ENCODE measurements at places on chromosomes 2 and 18. TPM values are rescaled to one million over a fixed set of nuclear protein-coding genes. Genes with fewer than 3 reads are reported as not detected.

Gene TM4SF20
- total RNA-seq = not detected

Gene RBM44
- total RNA-seq = not detected

Gene ANKRD44
- 29.5 TPM for total RNA-seq

Gene NTSR2
- total RNA-seq = 0.74 TPM

Gene C1GALT1C1L
- 2.0 TPM for total RNA-seq

Gene ASTL
- total RNA-seq = not detected

Gene PSD4
- total RNA-seq = 82.9 TPM

Gene KCNG3
- total RNA-seq = 16.0 TPM

Gene MYO3B
- total RNA-seq = not detected

Gene MARS2
- total RNA-seq = 11.2 TPM

DNA sequence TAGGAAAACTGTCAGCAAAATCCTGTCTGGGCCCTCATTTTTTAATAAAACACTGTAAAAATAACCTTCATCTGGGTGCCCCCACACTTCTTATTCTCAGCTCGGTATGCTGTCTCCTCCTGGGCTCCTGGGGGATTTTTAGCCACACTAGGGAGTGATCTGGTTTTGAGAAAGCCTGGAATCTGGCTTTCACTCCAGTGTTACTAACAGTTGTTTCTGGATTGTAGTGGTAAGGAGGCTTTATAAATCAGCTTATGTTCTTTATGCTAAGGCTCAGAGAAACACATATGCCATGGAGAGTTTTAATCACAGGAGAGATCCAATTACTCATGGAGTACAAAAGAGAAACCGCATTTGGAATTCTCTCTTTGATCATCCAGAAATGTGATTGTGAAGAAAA is 744.3 kb upstream of the SOX11 start:
- no peaks in the 10 kb centered on the region for H3K4me1 ChIP-seq
- no peaks in the 10 kb centered on the region for H3K36me3 ChIP-seq
- no peak for DNase-seq
- H3K27ac ChIP-seq = no peak overlapping the region
- no peaks in the 10 kb centered on the region for H3K27me3 ChIP-seq

DNA sequence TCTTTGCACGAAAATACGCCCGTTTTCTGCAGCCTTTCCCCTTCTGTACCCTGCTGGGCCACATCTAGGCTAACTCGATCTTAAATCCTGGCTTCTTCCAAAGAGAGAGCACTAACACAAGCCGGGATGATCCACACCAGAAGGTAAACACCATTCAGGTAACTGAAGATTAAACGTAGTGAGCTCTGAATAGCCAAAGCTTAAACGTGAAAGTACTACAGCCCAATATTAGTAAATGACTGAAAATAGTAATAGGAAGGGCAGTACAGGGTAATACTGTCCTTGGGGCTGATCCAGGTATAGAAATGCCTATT is 422 bp upstream of the MRPL53 start:
- no peak for DNase-seq
- no peaks in the 10 kb centered on the region for H3K36me3 ChIP-seq
- peak overlapping the region; percentile 45 for H3K4me3 ChIP-seq
- no peaks in the 10 kb centered on the region for H3K27me3 ChIP-seq
- peaks cover 9% of the 10 kb centered on the region for H3K4me1 ChIP-seq
- peak overlapping the region; percentile 96 for H3K27ac ChIP-seq

DNA sequence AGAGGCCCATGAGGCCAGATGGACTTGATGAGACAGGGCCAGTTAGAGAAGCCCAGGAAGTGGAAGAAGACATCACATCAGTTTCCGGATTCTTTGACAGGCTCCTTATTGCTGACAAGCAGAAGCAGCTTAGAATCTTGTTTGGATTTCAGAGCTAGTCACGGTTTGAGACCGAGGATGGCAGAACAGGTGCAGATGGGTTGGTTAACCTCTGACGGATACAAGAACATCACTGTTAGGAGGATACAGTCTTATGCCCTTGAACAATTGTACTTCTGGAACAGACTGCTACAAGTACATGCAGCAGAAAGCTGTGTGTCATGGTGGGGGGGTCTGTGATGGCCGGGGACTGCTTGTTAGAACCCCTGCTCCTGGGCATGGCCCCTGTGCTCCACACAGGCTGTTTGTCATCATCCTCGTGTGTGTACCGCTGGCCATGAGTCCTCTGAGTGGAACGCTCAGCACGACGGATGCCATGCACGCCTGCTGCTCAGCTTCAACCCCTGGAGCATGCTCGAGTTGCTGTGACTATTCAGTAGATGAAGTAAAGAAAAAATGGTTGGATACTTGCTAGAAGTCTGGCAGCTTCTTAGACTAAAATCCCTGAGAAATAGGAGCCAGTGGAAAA is 217.7 kb downstream of the SH3RF3 start:
- DNase-seq = no peak
- no peaks in the 10 kb centered on the region for H3K27me3 ChIP-seq
- H3K4me3 ChIP-seq = no peak overlapping the region
- no peaks in the 10 kb centered on the region for H3K36me3 ChIP-seq
- peaks cover 11% of the 10 kb centered on the region for H3K4me1 ChIP-seq

DNA sequence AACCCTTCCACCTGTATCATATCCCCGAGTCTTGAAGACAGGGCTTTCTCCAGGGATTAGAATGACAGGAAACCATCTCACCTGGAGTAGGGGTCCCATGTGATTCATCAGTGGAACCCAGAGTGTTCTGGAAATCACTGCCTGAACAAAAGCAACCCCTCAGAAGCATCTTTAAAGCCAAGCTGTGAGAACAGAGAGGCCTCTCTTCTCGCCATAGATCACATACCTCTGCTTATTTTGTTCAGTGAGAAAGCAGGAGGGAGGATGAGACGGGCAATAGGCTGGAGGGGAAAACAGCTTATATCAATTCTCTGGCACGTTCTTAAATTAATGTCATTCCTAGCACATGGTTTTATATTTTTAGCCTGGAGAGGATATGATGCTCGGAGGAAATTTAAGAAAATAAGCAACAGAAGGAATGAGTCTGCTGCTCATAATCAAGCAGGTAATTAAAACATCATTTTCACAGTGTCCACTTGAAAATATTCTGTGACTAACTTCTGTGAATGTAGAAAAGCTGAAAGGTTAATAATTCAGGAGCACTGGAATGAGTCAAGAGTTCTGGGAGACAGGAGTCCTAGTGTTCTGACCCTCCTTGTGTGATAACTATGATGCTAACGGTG is 213.6 kb upstream of the SP5 start:
- no peaks in the 10 kb centered on the region for H3K27me3 ChIP-seq
- H3K27ac ChIP-seq = no peak overlapping the region

DNA sequence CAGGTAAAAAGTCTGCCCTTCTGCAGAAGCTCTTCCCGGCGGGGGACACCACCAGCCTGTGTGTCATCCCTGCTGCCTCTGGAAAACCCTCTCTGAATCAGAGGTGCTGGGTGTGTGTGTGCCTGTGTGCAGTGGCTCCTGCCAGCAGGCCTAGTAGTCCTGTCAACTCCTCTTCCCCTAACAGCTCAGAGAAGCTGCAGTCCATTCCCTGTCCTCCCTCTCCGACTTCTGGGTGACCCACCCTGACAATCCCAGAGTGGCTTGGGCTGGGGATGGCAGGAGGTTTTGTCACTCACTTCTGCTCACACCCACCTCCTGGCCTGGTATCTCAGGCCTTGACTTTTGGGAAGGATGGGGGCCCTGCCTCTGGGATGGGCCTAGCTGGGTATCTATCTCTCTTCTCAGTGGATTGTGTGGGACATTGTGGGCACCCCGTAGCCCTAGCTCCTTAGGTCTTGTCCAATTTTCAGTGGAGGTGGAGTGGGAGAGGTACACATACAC is 2.3 kb downstream of the WNT10A start:
- H3K36me3 ChIP-seq = no peaks in the 10 kb centered on the region
- H3K27ac ChIP-seq = no peak overlapping the region
- H3K27me3 ChIP-seq = peaks cover 41% of the 10 kb centered on the region
- no peak overlapping the region for H3K4me3 ChIP-seq
- H3K4me1 ChIP-seq = peaks cover 15% of the 10 kb centered on the region

DNA sequence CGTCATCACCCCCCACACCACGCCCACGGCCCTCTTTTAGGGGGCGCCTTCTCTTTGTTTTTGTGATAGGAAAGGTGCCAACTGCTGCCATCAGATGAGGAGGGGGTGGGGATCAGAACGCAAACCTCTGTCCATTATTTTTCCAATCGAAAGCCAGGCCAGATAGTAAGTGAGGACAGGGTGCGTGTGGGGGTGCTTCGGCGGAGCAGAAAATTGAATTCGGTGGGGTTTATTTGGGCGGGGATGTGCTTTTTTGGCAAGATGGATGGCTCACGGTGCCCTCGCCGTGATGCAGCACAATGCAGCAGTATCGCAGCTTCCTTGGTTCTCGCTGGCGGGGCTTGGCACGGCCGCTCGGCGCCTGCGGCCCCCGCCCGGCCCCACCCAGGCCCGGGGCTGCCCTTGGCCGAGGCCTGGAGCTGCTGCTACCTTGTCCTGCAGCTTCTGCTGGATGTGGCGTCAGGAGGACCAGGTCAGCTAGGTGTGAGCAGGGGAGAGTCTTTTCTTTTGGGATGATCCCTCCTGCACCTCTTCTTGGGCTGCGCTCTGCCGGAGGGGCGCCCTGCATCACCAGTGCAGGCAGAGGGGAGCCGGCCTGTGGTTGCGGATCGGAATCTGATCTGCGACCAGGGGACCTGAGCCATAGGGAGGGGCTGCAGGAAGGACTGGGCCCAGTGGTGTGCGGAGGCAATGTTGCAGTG is 1.3 kb downstream of the SPTBN1 start:
- H3K36me3 ChIP-seq = no peaks in the 10 kb centered on the region
- no peaks in the 10 kb centered on the region for H3K4me1 ChIP-seq
- DNase-seq = peak; percentile 36
- H3K4me3 ChIP-seq = peak overlapping the region; percentile 99
- peak overlapping the region; percentile 98 for H3K27ac ChIP-seq

GRCh38 chr2:84701880-84702279 is 179.0 kb downstream of the TRABD2A start:
- DNase-seq = no peak
- H3K27ac ChIP-seq = no peak overlapping the region
- no peaks in the 10 kb centered on the region for H3K27me3 ChIP-seq

GRCh38 chr18:48575658-48576456 is 37.0 kb downstream of the CTIF start:
- no peak overlapping the region for H3K4me3 ChIP-seq
- no peaks in the 10 kb centered on the region for H3K27me3 ChIP-seq
- no peak overlapping the region for H3K27ac ChIP-seq
- no peaks in the 10 kb centered on the region for H3K4me1 ChIP-seq
- no peaks in the 10 kb centered on the region for H3K36me3 ChIP-seq

DNA sequence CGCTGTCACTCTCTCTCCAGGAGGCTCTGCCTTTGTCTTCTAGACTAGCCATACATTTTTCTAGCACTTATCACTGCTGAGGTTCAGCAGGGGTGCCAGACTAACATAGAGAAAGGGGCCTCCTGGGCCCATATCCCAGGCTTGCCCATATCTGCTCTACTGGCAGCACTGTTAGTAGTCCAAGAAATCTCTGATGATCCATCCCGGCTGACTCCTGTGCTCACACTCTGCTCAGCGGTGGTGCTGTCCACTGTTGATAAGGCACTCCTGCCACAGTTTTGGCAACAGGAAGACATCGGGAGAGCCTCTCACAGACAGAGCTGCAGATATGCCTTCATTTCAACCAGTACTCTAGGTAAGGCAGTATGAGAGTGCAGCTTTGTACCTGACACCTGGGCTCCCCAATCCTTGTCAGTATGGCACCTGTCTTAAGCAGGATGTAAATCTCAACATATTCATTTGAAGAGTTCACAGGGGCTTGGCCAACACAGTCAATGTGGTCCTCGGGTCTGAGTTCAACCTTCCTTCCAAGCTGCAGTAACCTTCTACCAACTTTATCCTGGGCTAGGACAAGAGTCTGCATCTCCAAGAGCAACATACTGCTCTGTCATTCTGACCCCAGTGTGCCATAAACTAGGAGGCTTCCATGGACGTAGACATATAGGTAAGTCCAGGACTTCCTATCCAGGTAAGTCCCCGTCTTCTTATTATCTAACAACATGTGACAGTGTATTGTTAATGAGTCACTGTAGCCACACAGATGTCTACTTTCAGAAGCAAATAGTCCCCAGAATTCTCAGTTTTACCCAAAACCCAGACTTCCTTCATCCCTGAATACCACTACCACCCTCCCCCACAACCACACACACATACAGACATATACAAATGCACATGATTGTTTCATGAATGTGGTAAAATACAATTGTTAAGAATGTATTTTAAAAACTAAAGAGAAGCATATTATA is 16.2 kb downstream of the KLF7 start:
- H3K27me3 ChIP-seq = no peaks in the 10 kb centered on the region
- peaks cover 38% of the 10 kb centered on the region for H3K4me1 ChIP-seq
- peak; percentile 37 for DNase-seq

DNA sequence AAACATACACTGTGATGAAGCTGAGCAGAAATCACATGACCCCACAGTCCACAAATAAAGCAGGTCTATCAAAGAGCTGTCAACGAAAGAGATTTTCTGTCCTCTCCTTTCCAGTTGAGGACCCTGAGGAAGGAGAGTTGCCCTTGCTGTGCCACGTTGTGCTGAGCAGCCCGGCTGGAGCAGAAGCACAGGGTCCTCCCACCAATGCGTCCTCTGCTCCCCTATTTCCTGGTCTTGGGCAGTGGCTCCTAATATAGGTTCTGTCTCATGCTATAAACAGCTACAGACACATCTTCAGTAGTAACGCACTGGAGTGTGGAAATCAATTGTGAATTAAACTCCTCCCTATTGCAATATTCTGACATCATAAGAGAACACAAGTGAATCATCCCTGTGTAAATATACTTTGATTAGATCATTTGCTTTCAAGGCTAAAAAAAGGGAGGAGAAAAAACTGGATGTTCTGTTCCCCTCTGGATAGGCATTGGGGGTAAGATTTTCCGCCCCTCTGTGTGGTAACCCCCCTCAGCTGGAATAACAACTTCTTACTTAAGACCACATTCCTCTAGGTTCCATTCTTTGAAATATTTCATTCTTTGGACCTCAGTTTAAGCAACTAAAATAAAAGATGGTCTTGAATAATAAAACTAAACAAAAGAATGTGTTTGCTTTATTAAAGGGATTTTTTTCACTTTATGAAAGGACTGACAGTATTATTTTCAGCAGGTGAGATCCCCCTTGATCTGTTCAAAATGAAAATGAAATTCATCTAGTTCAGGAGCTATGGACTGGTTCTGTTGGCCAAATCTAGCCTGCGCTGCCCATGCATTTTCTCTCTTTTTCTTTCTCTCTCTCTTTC is 8.3 kb upstream of the RHOB start:
- DNase-seq = peak; percentile 60
- peak overlapping the region; percentile 35 for H3K27ac ChIP-seq
- no peaks in the 10 kb centered on the region for H3K27me3 ChIP-seq
- H3K36me3 ChIP-seq = no peaks in the 10 kb centered on the region
- no peak overlapping the region for H3K4me3 ChIP-seq

GRCh38 chr2:439077-439476 is 151.2 kb upstream of the ALKAL2 start:
- H3K36me3 ChIP-seq = no peaks in the 10 kb centered on the region
- H3K4me1 ChIP-seq = no peaks in the 10 kb centered on the region
- no peak overlapping the region for H3K27ac ChIP-seq
- H3K27me3 ChIP-seq = no peaks in the 10 kb centered on the region
- no peak overlapping the region for H3K4me3 ChIP-seq

GRCh38 chr18:10842371-10842770 is 307.0 kb downstream of the PIEZO2 start:
- H3K4me1 ChIP-seq = no peaks in the 10 kb centered on the region
- no peaks in the 10 kb centered on the region for H3K27me3 ChIP-seq
- no peak for DNase-seq
- H3K27ac ChIP-seq = no peak overlapping the region

GRCh38 chr2:120353591-120353898 is 7.6 kb downstream of the INHBB start:
- no peaks in the 10 kb centered on the region for H3K4me1 ChIP-seq
- no peaks in the 10 kb centered on the region for H3K36me3 ChIP-seq
- H3K27ac ChIP-seq = no peak overlapping the region
- no peak for DNase-seq
- no peaks in the 10 kb centered on the region for H3K27me3 ChIP-seq
- H3K4me3 ChIP-seq = no peak overlapping the region

Data from adrenal gland (tissue), 19 donors.